Activated T-helper 17 cell treated with anti-CD3 and anti-CD28 coated beads, Interleukin-2, amount 50 U/mL, for 72 hours (primary cell): ENCODE measurements at places on chromosomes 2 and 18. TPM values are rescaled to one million over a fixed set of nuclear protein-coding genes. Genes with fewer than 3 reads are reported as not detected.

Gene IL1R2
- 97.6 TPM for total RNA-seq

Gene MTERF4
- 36.4 TPM for total RNA-seq

Gene DCDC2C
- not detected for total RNA-seq

Gene CD207
- not detected for total RNA-seq

Gene OTOF
- 2.1 TPM for total RNA-seq

Gene KLHL30
- total RNA-seq, result not detected

Gene PELI1
- 57.4 TPM for total RNA-seq

Gene TRIM43
- 0.17 TPM for total RNA-seq
